NB4 (cell line): ENCODE measurements at places on chromosomes 6 and 20.
A peak's percentile ranks its signal among the peaks of the same experiment; 100 is the strongest.

GRCh38 chr6:24648276-24648675 lies 2.3 kb upstream of the KIAA0319 start:
- no peak for DNase-seq

DNA sequence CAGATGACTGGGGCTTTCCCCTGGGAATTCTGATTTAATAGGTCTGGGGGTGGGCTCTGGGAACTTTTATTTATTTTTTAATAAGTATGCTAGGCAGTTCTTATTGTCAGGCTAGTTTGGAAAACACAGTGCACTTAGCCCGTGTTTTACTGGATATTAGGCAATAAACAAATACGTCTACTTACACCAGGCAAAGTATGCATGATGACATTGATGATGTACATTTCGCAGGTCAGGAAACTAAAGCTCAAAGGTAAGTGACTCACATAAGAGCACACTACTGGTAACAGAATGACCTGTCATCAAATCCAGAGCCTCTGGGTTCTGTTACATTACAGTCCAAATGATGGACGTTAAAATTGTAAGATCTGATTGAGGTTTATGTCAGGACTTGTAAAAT lies 144.4 kb upstream of the EXOC2 start:
- no peak for DNase-seq

GRCh38 chr20:18172379-18172778 lies 34.7 kb downstream of the KAT14 start:
- DNase-seq = no peak

DNA sequence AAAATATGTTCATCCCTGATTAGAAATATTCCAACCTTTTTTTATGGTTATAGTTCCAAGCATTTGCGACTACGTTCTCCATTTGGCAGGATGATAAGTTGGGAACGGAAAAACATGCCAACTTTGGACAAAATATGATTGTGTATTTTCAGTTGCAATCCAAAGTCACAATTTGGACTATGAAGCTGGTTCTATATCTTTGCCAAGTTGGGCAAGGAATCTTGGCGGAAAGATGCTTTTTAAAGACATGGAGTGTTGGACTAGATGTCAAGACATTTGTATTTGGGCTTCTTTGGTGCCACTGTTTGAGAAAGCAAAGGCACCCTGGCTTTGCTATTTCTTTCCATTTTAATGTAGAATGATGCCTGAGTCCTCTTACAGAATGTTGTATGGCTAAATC lies 33.3 kb upstream of the JAG1 start:
- DNase-seq = no peak

DNA sequence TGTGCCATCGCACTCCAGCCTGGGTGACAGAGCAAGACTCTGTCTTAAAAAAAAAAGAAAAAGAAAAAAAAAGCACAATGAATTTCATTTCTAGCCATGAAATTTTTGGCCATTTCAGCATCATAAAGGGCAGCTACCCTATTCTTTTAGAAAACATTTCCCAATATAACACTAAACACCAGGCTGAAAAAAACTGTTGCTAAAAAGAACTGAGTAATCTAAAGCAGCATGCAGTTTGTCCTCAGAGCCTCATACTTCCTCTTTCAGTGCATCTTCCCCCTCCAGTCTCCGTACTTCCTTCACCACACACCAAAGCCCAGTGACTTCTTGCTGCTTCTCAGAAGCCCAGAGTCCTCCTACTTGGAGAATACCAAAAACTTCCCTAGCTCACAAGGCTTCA lies 5.6 kb upstream of the IFNGR1 start:
- peak; percentile 93 for DNase-seq

DNA sequence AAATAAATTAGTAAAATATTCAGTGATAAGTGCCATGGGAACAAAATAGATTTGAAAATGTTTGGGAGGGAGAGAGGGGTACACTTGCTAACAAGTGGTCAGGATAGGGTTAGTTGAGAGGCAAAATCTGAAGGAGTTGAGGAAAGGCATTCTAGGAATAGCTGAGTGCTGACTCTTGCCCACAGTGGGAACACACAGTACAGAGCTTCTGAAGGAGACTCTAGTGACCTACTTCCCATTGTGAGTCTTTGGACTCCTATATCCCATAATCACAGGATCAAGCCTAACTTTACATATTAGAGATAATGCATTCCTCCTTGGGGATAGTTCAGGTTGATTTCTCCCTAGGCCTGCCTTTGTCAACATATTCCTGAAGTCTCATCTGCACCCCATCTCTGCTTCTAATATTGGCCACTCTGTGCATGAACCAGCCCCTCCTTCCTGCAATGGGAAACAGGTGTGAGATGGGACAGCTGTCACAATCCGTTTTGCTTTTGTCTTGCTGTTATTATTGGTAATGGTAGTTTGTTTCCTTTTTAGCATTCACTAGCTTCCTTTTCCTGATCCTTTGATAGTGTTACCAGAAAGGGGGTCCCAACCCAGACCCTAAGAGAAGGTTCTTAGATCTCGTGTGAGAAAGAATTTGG lies 2.6 kb upstream of the TRIM38 start:
- DNase-seq = no peak

- peak; percentile 93 for DNase-seq
Observed at GRCh38 chr6:108966855-108967755, 118.9 kb downstream of the ARMC2 start.

GRCh38 chr6:37170273-37171200 lies 585 bp downstream of the PIM1 start:
- DNase-seq = peak; percentile 71

- peak; percentile 88 for DNase-seq
Observed at GRCh38 chr6:6858533-6858982, 249.2 kb upstream of the RREB1 start.

DNA sequence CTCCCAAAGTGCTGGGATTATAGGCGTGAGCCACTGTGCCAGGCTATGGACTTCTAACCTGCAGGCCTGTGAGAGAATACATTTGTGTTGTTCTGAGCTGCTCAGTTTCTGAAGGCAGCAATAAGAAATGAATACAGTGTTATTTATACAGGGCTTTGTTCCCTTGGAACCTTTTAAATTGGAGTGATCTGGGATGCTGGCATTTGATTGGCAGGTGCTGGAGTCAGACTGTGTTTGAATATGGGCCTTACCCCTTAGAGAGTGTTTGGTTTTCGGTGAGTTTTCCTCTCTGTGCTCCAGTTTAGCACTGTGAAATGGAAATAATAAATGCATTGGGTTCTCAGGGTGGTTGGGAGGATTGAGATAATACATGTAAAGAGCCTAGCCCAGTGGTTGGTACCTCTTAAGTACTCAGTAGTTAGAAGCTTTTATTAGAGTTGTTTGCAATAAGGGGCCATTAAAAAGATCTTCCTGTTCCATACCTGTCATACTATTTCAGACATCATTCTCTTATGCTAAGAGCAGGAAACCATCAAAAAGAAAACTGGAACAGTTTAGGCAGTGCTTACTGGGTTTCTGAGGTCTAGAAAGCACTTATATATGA lies 22.1 kb downstream of the BMP6 start:
- DNase-seq = no peak

DNA sequence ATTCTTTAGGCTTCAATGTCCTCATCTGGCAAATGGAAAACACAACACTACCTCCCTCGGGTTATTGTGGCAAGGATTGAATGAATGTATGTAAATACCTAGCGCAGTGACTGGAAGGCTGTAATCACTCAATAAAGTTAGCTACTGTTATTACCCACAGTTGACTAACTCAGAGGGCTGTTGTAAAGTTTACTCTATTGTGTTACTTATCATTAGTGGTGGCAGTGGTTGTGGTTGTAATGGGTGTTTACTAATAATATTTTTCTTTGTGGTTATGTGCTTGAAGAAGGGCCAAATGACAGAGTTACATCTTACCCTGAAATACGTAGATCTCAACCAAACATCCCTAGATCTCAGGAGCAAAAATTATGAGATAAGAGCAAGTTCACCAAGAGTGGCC lies 42.0 kb upstream of the PXDC1 start:
- DNase-seq = no peak

DNA sequence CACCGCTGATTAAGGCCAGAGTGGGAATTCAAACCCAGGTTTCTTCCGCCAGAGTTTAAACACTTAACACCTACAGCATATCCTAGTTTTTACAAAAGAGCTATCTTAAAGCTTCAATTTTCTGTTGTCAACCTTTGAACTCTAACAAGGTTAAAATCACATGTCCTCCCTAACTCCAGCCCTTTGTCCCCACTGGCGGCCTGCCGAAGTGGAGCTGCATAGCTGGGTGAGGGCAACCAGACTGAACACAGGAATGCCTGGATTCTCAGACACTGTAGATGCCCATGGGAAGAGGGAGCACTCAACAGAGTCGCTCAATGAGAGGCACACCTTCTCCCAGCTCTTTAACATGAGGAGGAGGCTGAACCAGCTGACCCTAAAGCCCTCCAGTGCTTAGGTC lies 59.1 kb downstream of the LRFN2 start:
- no peak for DNase-seq

DNA sequence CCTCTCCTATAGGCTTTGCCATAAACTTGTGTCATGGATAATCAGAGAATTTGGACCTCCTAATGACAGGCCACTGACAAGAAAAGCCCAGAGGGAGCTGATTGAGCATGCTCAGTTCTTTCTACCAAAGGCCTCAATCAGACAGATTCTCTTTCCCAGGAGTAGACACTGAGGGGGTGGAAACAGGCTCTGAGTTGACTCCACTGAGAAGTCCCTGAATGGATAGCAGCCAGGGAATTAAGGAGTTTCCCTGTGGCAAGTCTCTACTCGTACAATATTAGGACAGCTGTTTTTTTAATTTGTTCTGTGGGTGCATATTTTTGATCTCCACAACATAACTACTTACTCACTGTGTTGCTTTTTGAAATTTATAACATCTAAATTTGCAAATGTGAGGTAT lies 63.3 kb downstream of the SLC16A10 start:
- DNase-seq = no peak

DNA sequence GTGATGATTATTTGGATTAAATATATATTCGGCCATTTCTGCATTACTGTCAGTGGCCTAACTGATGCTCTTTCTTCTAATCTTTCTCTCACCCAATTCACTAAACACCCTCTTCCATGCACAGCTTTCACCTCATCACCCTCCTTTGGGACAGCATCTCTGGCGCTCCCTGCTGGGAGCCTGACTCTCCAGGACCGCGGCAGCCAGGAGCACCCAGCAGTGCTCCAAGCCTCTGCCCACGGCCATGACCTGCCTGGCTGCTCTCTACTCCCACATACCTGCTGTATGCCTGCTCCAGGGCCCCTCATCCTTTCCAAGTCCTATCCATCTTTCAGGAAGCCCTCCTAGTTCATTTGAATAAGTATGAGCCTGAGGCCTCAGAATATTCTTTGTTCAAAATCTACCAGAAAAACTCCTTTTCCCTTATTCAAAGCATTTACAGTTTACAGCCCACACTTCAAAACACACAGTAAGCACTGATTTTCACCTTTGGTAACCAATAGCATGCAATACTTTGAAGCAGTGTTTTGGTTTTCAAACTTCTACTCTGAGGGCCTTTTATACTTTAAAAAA lies 15.2 kb downstream of the CTCFL start:
- DNase-seq = peak; percentile 65

DNA sequence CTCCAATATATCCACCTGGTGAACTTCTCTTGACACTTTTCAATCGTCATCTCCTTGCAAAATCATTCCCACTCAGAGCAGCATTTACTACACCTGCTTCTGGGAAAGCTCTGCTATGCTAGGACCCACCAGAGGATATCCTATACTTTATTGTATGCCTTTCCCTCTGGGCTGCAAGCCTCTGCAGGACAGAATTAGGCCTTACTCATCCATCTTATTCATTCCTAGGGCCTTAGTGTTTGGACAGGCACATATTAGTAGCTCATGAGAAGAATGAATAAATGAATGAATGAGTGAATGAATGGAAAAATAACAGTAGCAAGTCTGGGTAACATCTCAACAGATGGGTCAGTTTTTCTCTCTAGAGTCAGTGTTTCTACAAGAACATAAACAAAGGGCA lies 216.1 kb downstream of the MAFB start:
- no peak for DNase-seq

DNA sequence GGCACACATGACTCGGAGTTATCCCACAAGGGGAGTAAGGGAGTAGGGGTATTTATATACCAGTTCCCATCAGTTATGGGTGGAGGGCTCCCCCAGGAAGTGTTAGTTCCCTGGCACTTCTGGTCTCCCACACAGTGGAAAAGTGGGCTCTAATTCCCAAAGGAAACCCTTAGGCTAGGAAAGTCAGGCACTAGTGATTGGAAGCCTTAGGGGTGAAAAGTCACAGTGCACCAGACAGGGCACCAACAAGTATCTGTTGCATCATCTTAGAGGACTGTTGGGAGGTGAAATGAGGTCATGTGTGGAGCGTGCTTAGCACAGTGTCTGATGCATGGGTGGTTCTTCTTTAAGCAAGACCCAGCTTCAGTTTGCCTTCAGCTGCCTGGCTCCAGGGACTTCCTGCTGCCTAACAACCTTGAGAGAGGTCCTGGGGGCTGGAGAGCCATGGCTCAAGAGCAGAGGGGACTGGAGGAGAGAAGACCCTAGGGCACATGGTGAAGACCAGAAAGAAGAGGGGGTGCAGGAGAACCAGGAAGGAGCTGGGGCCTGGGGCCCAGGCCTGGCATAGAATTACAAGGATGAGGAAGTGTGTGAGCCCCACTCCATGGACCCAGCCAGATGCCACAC lies 7.5 kb upstream of the FOXP4 start:
- DNase-seq = peak; percentile 95

DNA sequence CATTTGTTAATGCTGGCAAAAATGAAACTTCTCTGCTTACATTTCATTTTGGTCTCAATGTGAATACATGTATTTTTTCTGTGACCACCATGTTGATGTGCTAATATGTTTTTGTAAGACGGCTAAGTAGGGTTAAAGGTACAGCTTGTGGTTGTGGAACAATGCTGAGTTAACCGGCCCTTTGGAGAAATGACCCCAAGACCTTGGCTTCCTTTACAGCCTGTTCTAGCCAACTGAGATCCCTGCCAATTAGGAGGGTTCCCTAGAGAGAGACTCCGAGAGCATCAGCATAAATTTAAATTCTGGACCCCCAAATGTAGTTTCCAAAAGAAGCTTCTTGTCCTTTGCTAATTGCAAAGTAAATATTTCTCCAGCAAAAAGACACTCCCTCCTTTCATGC lies 44.4 kb downstream of the RSPO3 start:
- DNase-seq = no peak

DNA sequence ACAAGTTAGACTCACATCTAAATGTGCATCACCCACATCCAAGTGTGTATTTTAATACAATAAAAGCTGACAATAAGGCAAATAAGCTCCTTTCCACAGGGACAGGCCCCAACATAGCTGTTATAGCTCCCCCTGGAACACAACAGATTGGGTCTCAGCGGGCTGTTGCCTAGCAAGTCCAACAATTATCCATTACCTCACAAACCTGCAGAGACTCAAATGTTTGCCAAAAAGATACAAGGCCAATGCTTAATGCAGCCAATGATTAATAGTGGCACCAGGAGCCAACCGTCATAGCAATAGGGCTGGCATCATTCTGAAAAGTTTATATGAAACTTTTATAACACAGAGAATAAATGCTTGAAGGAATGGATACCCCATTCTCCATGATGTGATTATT lies 35.7 kb downstream of the EPB41L2 start:
- no peak for DNase-seq
